CD4-positive, alpha-beta T cell treated with Interleukin-6 at 100 ng/mL for 8 hours (primary cell): ENCODE measurements at places on chromosomes 5 and 9.

DNA sequence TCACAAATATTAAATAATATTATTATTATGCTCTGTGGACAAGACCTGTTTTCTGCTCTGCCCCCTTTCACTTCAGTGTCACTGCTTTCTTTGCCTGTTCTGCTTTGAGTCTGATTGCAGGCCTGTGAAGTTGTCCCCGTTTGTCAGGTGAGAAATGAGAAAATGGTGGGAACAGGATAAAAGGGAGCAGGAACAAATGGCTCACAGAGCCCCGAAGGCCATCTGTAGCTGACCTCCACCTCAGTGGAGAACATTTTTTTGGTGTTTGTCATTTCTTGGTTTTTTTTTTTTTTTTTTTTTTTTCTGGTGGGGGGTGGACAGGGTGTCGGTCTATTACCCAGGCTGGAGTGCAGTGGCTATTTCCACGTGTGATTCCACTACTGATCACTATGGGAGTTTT, 13.2 kb upstream of the S100Z start:
- DNase-seq = no peak

GRCh38 chr5:151721812-151722391, 35.2 kb upstream of the SPARC start:
- DNase-seq = no peak

GRCh38 chr5:58403822-58404433, 56.0 kb downstream of the PLK2 start:
- DNase-seq = no peak

DNA sequence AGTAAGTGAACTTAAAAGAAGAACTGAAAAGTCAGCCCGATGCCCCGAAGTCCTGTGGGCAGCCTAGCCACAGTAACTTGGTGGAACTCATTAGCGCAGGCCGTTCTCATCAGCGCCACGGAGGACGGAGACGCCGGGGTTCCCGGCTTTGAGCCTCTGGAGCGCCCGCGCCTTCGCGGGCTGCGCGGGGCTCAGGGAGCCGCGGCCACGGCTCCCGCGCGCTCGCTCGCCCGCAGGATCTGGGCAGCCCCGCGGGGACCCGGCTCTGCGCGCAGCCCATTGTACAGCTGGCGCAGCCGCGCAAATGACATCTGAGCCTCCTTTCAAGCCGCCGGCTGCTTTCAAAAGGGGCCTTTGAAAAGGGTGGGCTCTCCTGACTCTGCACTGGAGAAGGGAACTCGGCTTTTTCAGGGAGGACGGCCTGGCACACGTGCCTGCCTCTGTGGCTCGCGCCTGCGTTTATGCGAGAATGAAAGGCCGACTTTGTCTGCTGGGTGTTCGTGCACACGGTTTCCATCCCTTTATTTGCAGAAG, 40.7 kb downstream of the TLR4 start:
- no peak for DNase-seq

- no peak for DNase-seq
Measured at GRCh38 chr5:126982926-126983873, 47.2 kb downstream of the MARCHF3 start.

DNA sequence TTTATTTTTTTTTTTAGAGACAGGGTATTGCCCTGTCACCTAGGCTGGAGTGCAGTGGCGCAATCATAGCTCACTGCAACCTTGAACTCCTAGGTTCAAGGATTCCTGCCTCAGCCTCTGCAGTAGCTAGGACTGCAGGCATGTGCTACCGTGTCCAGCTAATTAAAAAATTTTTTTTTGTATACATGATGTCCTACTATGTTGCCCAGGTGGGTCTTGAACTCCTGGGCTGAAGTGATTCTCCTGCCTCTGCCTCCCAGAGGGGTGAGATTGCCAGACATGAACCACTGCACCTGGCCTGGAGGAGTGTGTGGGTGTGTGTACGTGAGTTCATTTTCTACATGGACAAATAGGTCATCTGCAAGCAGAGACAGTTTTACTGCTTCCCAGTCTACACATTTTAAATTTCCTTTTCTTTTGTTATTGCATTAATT, 33.8 kb downstream of the JMY start:
- no peak for DNase-seq

- no peak for DNase-seq
Measured at GRCh38 chr5:40521925-40522324, 157.8 kb upstream of the PTGER4 start.

- no peak for DNase-seq
Measured at GRCh38 chr5:36414869-36415282, 113.2 kb upstream of the RANBP3L start.

DNA sequence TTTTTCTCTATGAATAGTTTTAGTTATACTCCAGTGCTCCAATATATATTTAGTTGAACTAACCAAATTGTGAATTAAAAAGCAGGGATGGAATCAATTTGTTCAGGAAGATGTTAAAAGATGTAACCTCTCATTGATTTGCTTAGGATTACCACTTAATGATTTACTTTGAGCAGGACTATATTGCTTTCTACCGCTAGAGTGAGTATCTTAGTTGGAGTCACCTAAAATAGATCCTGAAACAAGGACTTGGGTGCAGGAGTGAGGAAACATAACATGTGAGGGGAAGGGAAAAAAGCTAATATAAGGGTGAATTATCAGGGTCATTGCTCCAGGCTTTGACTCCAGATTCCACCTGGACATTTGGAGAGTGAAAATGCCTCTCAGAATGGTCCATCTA, 2277.4 kb upstream of the C9orf72 start:
- DNase-seq = no peak

GRCh38 chr5:50744776-50745175, 78.3 kb downstream of the PARP8 start:
- DNase-seq = no peak

GRCh38 chr5:115100319-115100955, 69.3 kb downstream of the TRIM36 start:
- DNase-seq = no peak

- no peak for DNase-seq
Measured at GRCh38 chr9:136868644-136869043, 2.5 kb upstream of the EDF1 start.

DNA sequence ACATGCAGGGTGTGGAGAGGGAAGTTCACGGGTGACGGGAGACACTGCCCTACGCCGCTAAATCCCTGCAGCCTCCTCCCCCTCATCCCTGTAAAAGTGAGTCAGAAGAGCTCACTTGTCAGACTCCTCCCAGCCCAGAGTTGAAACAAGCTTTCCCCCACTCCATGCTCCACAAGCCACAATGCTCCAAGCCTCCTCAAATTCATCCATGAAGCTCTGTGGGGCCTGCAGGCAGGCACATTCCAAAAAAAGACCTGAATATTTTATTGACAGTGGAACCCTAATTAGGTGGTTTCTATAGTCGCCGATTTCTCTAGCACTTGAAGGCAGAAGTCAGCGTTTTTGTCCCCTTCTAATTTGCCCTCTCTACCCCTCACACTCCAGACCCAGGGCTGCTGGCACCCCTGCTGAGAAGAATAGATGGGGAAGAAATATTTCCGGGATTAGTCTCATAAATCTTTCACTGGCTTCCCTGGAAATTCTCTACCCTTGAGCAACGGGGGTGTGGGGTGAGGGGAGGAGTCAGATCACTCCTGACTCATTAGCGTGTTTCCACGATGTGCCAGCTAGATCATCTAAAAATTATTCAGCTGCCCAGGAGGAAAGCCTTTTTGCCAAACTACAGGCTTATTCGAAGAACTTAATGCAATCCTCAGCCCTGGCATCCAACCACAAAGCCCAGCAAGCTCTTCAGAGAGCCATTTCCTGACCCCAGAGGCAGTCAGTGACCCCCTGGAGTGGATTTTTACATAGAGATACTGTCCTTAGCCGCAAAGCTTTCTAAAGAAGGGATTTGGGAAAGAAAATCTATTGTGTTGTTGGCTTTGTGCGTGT, 97.1 kb downstream of the ENC1 start:
- DNase-seq = no peak

DNA sequence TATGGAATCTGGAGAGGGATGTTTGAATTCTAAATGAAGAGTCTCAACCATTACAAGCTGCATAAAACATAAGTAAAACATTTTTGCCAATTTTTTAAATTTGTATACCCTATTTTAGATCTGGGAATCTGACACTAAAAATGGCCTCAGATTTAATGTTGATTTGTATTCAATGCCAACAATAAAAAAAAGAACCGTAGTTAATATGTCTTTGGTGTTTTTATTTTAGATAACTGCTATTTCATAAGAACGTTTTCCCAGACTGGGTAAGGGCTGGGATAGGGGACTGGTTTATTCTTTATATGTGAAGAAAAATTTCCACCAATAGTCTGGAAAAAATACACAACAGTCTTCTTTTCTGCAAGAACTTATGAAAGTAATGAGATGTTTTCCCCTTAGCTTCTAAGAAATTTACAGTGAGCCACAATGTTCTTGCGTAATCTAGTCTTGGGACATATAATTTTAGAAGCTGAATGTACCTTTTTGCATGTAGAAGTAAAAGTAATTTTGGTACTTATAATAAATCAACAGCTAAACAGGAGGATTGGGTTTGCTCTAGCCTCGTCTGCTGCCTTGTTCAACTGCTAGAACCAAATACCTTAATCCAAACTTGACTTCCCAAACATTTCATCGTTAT, 244.6 kb upstream of the EFNA5 start:
- no peak for DNase-seq

- DNase-seq = no peak
Measured at GRCh38 chr5:126462239-126463014, 39.2 kb downstream of the GRAMD2B start.

DNA sequence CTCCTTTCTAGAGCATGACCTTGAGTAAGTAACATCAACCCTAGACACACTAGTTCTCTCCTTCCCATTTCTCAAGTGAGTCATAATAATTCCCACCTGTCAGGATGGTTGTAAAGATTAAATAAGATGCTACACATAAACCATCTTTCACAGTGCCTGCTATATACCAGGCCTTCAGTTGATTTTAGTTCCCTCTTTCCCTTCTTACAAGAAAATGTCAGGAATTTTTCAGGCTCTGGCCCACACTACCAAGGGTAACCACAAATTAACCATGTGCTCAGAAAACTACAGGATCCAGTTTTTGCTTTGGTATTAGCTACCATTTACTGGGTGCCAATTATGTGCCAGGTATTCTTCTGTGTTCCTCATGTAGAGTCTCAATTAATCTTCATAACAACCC, 42.7 kb upstream of the RARS1 start:
- DNase-seq = no peak

- DNase-seq = no peak
Measured at GRCh38 chr5:153700940-153701339, 210.5 kb downstream of the GRIA1 start.

- DNase-seq = no peak
Measured at GRCh38 chr5:171593976-171594375, 174.5 kb downstream of the FGF18 start.

DNA sequence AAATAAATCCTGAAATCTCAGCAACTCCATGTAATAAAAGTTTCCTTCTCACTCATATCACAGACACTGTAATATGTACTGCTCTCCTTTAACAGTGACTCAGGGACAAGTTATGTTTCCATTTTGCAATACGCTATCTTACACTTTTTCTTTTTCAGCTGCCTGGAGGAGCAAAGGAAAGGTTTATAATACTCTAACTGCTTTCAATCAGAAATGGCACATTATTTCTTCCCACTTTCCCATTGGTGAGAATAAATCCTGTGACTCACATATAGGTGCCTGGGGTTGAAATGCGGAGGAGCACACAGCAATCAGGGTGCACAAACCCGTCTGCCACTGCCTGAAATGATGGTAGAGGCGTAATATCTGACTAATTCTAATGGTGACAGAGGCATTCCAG, 186.6 kb downstream of the HINT1 start:
- no peak for DNase-seq

DNA sequence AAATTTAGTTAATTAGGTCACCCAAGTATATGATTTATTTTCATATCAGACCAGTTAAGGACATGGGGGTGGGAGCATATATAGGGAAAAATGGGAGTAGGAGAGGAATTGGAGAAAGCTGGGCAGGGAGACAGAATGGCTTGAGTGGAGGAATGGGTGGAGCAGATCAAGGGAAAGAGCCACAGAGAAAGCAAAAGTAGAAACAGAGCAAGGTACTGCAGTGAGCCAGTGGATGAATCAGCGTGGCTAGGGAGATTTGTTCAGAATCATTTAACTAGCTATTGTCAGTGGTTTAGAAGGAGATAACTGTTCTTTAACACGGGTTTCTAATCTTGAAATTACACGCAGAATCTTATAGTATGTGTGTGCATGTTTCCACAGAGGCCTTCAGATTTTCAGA, 37.4 kb downstream of the SNX24 start:
- no peak for DNase-seq

GRCh38 chr5:146860213-146860893, 18.2 kb downstream of the PPP2R2B start:
- no peak for DNase-seq

GRCh38 chr5:59674763-59675162, 218.8 kb downstream of the PDE4D start:
- DNase-seq = no peak

- DNase-seq = no peak
Measured at GRCh38 chr5:174601946-174602345, 122.4 kb upstream of the MSX2 start.

- DNase-seq = no peak
Measured at GRCh38 chr5:178416919-178417318, 173.3 kb downstream of the COL23A1 start.

- no peak for DNase-seq
Measured at GRCh38 chr5:61653807-61654580, 321.9 kb downstream of the ZSWIM6 start.

- no peak for DNase-seq
Measured at GRCh38 chr9:99431103-99431502, 209.0 kb downstream of the SEC61B start.

GRCh38 chr9:131773911-131774379, 34.1 kb upstream of the RAPGEF1 start:
- no peak for DNase-seq

GRCh38 chr5:2591777-2592453, 159.6 kb downstream of the IRX2 start:
- no peak for DNase-seq
